ENCODE measurements at places on chromosomes 6 and 20.

DNA sequence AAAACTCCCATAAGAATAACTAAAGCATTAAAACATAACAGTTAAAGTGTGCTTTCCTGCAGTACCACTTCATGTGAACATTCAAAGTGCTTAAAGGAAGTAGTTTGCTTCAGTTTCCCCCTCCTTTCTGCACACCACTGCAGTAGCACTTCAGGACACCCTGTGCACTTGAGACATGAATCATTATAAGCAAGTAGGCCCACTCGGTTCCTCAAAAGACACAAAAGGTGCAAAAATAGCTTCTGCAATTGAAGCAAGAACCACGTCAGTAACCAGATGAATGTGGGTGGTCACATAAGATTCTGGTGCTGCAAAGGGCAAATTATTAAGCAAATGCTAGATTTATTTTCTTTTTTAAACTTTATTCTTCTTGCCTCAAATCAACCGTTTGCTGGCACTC lies 160.6 kb downstream of the HIVEP2 start:
- peak; percentile 20 for DNase-seq

GRCh38 chr6:91659891-91660290 lies 1073.0 kb upstream of the MAP3K7 start:
- DNase-seq, result no peak

- no peak for DNase-seq
These were observed 5.9 kb downstream of the HCRTR2 start for GRCh38 chr6:55180258-55180657.

GRCh38 chr6:136084403-136084802 lies 165.7 kb downstream of the MTFR2 start:
- DNase-seq, result peak; percentile 33

GRCh38 chr6:86203044-86203443 lies 560.4 kb upstream of the SYNCRIP start:
- no peak for DNase-seq

- DNase-seq, result peak; percentile 33
These were observed 32.3 kb downstream of the FOXP4 start for GRCh38 chr6:41578217-41579087.

- DNase-seq, result no peak
These were observed 32.6 kb downstream of the MRPL14 start for GRCh38 chr6:44094403-44095242.

DNA sequence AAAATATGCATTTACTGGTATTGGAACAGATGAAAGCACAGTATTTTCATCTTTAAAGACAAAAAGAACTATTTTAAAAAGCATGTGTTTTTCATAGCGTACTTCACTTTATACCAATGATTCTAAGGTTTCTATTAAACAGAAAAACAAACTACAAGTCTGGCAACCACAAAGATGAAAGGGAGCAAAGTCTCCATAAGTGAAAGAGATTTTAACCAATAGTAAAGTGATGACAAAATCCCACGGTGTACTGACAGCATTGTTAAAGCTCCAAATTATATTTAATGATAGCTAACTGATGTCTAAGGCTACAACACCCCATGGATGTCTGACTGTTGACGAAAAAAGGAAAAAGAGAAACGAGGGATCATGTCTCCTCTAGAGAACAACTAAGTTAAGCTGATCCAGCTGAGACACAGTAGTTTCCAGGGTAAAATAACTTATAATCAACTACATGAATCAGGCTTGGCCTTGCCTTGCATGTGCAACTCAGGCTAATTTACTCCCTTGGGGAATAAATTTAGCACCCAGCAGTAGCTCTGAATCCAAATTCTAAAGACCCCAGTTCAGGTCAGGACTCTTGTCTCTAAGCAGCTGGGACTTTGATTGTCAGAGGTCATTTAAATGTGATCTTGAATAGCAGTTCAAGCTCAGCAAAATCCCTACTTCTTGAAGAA lies 56.0 kb upstream of the TAB2 start:
- DNase-seq, result no peak
